ENCODE measurements at places on chromosomes 2 and 18.

GRCh38 chr2:41955316-41956043, 92.3 kb upstream of the PKDCC start:
- no peak for DNase-seq

GRCh38 chr2:105129722-105130232, 91.9 kb downstream of the MRPS9 start:
- peak; percentile 67 for DNase-seq

DNA sequence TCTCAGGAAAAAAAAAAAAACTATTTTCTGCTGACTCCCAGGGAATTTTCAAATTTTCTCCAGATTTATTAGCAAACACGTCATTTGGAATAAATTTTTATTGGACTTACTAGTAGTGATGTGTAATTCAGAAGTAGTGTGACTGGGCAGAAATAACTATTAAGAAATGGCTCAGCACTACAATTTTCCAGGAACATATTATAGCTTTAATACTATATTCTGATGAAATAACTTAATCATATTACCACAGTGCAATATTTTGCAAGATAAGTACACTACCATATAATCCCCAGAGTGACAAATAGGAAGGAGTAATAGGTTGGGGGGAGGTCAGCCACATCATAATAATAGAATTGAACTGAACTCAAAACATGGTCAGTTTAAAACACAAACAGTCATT, 19.7 kb upstream of the TNFAIP6 start:
- DNase-seq = no peak

DNA sequence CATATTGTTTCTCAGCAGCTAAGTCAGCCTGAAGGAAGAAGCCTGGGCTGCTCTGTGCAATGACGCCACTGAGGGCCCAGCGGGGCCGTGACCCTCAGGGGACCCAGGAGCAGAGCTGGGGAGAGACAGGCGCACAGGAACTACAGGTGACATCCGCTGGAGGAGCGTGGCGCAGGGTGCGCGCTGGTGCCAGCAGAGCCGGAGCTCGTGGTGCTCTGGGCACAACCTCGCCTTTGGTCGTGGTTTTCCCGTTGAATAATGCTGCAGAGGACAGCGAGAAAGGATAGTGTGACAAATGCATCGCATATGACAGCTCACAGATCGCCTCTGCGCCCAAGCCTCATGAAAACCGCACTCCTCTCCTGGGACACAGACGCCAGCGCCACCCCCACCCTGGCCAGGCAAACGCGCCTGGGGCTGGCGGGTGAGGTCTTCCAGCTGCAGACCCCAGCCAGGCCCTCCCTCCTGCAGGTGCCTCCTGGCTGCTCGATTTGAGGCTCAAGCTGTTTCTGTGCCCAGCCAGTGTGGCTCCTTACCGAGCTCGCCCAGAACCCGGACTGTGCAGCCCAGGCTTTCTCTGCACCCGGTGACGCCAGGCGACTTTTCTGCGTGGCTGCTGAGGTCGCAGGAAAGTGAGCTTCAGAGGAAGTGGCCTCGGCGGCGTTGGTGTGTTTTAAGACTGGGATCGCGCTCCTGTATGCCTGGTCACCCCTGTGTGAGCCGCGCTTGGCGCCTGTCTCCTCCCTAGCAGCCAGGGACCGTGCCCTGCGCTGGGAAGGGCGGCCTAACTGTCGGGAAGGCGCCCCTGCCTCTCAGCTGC, 583.1 kb upstream of the HS6ST1 start:
- DNase-seq = no peak

- DNase-seq = no peak
Measured at GRCh38 chr2:203376173-203376572, 48.0 kb downstream of the ABI2 start.

DNA sequence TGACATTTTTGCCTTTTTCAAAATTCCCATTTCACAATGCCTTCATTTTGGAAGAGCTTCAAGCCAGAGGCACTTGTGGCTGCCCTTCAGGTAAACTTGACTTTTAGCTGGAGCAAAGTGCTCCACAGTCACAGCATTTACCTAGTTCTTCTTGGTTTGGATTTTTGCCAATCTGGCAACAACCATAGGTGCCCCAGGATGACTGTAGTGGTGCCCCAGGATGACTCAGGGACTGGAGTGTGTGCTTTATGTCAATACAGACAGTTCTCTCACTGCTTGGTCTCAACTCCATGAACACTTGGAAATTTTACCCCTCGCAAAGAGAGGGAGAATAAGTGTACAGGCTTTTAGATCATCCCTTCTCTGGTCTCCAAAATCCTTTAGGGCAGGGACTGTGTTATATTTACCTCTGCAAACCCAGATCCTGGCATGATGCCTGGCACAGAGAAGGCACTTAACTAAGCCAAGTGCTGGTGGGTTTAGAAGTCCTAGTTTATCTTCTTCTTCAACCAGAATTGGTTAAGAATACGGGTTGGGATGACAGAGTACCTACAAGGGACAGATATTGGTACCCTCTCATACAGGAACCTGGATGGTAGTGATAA, 15.3 kb upstream of the PTPN4 start:
- DNase-seq = no peak

DNA sequence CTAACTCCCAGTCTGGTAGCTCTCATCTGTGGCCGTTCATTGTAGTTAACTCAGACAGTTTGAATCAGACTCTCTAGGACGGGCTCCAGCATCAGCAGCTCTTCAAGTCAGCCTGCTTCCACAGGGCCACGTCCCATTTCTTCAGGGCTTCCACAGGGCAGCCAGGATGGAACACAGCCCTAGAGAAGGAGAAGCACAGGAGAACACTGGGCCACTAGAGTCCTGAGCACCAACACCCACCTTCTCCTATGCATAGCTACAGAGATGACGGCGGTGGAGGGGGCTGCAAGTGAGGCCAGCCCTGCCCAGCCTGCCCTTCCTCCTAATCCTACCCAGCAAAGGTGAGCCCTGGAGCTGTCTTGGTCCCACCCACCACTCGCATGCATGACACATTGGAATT, 10.2 kb upstream of the TEX261 start:
- no peak for DNase-seq

DNA sequence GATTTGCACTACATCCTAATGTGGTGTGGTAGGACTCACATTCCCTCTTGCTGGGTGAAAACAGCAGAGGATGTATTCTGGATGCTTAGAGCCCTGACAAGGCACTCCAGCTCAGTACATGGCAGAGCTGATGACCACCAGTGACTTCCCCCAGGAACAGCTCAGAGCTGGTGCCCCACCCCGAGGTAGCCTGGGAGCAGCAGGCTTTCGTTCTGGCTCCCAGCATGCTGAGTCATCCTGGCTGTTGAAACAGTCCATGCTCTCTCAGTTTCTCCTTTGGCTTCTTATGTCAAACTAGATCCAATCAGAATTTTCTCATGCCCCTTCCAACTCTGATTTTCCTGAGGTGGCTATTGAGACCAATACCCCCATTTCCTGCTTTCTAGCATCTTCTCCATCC, 438.2 kb downstream of the NBAS start:
- no peak for DNase-seq

DNA sequence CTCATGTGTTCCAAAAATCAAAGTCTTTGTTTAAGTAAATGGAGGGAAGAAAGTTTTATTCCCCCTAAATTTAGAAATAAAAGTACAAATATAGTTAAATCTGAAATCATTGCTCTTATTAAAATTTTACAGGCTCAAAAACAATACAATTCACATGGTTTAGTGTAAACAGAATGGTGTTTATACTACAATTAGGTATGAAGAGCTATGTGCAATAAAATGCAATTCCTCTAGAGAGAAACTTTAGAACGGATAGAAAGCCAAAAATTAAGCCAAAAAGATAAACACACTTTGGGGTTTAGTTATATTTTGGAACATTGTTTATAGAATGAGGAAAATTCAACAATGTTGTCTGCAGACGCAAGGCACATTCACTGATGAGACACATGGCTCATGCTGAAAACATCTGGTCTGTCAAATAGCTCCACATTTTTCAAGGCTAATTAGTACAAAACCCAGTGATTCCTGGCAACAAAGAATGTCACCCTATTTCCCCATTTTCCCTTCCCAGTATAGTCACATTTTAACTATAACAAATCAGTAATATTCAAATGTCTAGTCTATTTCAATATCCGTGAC, 103.3 kb downstream of the EXOC6B start:
- no peak for DNase-seq

DNA sequence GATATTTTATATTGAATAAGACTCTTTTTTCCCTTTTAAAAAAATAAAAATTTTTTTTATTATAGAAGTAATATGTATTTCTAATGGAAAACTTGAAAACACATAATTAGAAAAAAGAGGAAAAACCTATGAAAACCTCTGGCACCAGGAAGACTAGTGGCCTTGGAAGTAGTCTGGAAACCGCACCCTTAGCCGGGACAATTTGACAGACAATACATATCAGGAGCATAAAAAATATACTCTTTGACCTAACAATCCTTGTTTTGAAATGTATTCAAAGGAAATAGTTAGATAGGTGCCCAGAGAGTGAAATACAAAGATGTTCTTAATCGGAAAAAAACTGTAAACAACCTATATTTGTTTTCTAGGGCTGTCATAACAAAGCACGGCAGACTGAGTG, 34.9 kb upstream of the FAM117B start:
- DNase-seq = no peak

DNA sequence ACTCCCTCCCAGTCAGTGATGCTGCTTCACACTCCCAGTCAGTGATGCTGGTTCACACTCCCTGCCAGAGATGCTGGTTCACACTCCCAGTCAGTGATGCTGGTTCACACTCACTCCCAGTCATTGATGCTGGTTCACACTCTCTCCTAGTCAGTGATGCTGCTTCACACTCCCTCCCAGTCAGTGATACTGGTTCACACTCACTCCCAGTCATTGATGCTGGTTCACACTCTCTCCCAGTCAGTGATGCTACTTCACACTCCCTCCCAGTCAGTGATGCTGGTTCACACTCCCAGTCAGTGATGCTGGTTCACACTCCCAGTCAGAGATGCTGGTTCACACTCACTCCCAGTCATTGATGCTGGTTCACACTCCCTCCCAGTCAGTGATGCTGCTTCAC, 34.3 kb upstream of the KCNG2 start:
- no peak for DNase-seq

DNA sequence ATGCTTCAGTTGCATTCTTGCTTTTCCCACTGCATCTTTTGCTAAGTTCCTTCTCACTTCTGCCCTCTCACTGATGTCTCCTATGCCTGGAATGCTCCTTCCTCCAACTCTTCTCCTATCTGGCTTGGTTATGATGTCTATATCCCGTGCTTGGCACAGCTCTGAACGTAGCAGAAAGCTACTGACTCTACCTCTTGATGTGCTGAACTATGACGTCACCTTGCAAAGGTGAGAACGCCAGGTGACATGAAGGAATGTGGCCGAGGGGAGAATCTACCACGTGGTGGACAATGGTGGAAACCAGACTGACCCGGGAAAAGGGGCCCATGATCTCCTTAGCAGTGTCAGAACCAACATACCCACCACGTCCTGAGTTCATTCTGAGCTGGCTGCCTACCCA, 209.7 kb downstream of the SH3BP4 start:
- DNase-seq = no peak

GRCh38 chr2:117126656-117127055, 687.8 kb upstream of the DDX18 start:
- DNase-seq = no peak

DNA sequence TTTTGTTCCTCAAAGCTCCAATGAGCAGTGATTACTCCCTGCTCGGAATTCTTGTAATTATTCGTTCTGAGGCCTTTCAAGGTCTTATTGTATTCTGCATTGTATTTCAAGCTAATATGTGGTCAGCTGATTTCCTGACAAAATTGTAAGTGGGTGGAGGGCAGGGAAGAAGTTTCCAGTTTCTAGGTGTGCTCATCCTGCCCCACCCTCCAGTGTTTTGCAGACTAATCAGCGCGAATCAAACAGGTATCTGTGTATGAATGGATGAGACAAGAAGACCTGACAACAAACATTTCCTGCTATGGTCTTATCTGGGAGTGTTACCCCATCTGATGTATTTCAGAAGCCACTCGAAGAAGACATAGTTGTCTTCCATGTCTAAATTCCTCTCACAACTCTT, 35.3 kb downstream of the MYCN start:
- no peak for DNase-seq

GRCh38 chr2:190505696-190506095, 28.8 kb downstream of the NEMP2 start:
- DNase-seq = no peak

- no peak for DNase-seq
Measured at GRCh38 chr2:162075689-162076132, 1.7 kb upstream of the DPP4 start.

- no peak for DNase-seq
Measured at GRCh38 chr18:53496028-53496427, 728.4 kb downstream of the MBD2 start.

- DNase-seq = no peak
Measured at GRCh38 chr2:168314236-168314635, 66.8 kb upstream of the STK39 start.

- no peak for DNase-seq
Measured at GRCh38 chr2:204064119-204064518, 127.6 kb downstream of the ICOS start.

- peak; percentile 93 for DNase-seq
Measured at GRCh38 chr2:240435457-240435947, at the start of gene GPC1. GPC1 (plus strand) TSS chr2:240435663; CDS start chr2:240435919, 256 bp downstream.

DNA sequence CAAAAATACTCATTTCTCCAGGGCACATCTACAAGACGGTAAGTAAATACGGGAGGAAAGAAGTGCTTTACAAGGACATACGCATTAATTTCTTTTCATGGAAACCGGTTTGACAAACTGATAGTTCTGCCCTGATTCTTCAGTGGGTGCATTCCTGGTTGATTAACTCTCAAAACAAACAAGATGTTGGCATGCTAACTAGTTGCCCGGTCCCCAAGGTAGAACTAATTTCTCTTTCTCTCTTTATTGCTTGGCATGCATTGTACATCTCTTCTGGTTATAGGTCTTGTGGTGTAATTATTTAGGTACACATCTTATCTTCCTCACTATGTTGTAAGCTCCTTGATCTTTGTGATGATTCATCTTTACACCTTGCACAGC, 46.9 kb upstream of the SPATS2L start:
- no peak for DNase-seq

DNA sequence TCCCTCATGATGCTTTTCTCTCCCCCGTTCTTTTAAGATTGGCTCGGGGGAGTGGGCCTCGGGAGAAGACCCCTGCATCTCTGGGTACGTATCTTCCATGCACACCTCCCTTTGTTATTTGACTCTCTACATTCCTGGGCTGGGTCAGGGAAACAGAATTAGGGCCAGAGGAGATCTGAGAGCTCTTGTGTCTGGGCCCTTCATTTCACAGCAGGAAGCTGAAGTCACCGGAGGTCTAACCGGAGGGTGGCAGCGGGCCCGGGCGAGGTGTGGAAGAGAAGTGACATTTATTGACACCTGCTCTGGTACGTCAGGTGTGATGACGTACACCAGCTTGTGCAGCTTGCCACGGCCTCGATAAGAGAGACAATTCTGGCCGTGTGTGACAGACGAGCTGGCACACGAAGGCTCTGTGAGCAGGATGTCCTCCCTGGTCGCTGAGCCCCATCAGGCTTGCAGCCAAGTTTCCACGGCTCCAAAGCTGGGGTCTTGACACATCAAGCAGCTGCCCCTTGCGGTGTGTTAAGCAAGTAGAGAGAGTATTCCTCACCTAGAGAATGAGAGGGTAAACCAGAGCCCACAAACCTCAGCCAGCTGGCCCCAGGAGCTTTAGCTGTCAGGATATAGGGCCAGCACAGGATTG, 30.4 kb downstream of the TOGARAM2 start:
- no peak for DNase-seq

- DNase-seq = peak; percentile 89
Measured at GRCh38 chr18:13137670-13138419, 80.7 kb upstream of the LDLRAD4 start.
